ENCODE measurements at places on chromosomes 5 and 9.
A peak's percentile ranks its signal among the peaks of the same experiment; 100 is the strongest.

DNA sequence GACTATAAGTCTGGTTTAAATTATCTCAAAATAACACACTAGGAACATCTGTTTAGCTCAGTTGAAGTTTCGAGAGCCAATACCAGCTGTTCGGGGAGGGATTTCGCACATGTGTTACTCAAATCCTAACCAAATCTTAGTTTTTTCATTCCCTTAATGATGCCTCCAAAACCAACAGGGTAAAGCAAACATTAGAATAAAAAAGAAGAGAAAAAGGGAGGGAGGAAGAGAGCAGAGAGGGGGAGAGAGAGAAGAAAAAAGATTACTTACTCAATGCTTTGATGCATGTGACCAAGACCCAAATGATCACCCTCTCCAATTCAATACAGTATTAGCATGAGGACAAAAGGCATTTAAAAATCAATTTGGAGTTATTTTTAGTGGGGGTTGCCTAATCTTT lies 86.0 kb upstream of the NR5A1 start:
- DNase-seq = peak; percentile 19

DNA sequence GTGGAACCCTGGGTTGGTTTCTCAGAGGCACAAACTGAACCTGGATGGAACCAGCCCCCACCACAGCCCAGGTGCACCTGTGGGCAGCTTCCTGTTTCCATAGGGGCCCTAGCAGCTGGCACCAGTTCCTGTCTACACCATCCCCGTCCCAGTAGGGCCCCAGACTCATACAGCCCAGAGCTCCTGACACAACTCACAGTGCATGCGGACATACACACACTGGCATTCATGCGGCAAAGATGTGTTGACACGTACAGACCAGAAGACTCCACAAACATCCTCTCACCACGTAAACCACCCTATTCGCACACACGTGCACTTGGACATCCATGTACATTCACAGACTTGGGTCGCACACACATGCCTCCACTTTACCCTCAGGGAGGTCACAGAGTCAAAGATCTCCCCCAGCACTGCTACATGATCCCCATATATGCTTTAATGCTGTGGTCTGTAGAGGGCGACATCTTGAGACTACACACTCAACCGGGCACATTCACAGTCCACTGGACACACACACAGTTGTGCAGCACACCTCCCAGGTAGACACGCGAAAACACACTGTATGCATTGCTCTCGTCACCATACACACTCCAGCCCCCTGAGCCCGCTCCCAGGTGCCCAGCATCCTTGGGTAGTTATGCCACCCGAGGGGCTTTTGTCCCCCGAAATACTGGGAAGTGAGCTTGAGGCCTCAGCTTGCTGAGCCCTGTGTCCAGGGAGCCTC lies 22.4 kb downstream of the CXXC5 start:
- no peak for DNase-seq

DNA sequence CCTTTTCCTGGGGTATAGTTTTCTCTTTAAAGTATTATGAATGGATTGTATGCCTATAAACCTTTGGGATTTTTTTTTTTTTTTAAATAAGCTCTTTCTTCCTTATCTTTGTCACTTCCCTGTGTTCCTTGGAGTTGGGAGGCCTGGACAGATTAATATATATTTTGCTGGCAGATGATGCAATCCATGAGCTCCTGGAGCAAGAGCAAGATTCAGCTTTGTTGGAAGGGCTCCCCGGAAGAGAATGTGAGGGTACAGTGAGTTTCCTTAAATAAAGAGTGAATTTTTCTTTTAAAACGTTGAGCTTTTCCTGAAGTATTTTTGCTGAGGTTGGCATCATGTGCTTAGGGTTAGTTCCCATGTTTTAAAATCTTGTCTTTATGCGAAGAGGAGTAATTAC lies 98.7 kb upstream of the SLC28A3 start:
- DNase-seq = peak; percentile 42

DNA sequence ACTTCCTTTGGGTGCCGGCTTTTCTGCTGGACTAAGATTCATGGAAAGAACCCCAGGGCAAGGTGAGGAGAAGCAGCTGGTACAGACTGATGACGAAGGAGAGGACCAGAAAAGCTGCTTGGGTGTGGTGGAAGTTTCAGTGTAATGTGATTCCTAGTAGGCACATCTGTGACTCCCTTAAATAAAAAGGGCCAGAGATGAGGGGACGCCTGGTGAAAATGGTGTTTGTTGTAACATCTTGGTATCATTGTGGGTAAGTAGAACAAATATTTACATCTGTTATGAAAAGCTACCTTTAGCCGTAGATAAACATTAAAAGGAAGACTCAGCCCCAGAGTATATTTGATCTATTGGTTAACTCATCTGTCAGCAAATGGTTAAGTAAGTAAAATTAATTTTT lies 33.8 kb downstream of the OTULINL start:
- no peak for DNase-seq

DNA sequence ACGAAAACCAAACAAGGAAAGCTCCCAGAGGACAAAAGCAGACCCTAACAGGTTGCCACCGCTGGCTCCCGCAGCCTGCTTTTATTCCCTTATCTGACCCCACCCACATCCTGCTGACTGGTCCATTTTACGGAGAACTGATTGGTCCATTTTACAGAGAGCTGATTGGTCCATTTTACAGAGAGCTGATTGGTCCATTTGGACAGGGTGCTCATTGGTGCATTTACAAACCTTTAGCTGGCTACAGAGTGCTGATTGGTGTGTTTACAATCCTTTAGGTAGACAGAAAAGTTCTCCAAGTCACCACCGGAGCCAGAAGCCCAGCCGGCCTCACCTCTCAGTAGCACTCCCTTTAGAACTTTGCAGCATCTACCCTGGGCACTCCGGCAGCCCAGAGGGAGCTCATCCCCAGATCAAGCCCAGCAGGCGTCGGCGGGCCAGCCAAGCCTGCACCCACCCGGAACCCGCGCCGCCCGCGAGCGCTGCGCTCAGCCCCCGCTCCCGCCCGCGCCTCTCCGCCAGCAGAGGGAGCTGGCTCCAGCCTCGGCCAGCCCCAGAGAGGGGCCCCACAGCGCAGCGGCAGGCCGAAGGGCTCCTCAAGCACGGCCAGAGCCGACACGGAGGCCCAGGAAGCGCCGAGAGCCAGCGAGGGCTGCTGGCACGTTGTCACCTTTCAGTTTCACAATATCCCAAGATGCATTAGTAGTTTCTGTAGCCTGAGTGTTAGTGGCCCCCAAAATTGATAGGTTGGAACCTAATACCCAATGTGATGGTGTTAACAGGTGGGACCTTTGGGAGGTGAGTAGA lies 35.3 kb upstream of the CLPTM1L start:
- peak; percentile 9 for DNase-seq

- DNase-seq = no peak
Measured at GRCh38 chr5:1701216-1701864, 98.3 kb downstream of the MRPL36 start.

GRCh38 chr5:74285675-74286280 lies 354.8 kb downstream of the ENC1 start:
- no peak for DNase-seq

DNA sequence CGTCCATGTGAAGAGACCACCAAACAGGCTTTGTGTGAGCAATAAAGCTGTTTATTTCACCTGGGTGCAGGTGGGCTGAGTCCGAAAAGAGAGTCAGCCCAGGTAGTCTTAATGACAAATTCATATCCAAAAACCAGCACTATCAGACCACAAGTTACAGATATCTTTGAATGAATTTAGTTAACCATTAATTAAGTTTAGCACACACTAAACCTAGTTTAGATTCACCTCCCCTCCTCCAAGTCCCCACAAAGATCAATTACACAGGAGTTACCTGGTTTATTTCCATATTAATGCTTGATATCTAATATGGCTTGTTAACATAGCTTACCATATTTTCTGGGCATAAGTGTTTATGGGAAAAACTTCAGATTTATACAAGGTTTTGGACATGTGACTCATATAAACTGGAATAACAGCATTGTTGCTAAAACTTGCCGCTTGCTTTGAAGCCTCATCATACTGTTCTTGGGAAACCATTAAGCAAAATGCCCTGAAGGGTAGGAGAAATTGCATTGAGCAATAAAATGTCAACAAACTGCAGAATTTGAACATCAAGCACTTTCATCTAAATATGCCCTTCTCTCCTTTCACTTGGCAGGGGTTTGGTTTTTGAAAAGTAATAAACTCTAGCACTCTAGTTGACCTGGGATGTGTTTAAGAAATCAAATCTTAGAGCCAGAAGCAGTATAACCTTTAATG lies 166.9 kb downstream of the SNCAIP start:
- DNase-seq = no peak

DNA sequence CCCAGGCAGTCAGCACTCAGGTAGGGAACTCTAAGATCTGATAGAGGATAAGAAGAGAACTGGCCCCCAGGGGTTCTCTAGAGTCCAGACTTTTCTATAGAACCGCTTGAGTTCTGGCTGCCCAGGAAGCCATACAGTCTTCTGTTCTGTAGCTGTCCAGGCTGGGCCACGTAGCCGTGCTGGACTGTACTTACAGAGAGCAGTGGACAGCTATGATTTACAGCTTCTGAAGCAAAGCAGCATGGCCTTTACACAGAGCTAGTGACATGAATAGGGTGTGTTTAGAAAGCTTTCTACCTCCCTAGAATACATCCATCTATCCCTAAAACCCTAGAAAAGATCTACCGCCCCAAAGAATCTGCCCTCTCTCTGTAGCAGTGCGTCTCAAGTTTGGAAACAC lies 57.2 kb downstream of the ACO1 start:
- no peak for DNase-seq

DNA sequence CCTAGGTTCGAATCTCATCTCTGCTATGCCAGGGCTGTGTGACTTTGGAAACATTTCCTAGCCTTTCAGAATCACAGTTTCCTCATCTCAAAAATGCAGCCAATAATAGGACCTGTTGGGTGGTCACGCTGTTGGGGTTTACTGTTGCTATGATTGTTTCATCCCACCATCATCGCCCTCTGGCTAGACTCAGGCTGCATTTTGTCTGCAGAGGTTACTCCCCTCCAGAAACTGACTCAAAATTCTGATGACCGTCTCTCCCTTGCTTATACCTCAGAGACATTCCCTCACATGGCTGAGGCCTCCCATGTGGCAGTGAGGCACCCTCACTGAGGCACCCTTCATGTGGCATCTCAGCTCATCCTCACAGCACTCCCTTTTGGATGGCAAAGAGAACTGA lies 61.6 kb downstream of the COL27A1 start:
- DNase-seq = no peak

GRCh38 chr9:132990781-132991180 lies 12.3 kb downstream of the GFI1B start:
- no peak for DNase-seq

DNA sequence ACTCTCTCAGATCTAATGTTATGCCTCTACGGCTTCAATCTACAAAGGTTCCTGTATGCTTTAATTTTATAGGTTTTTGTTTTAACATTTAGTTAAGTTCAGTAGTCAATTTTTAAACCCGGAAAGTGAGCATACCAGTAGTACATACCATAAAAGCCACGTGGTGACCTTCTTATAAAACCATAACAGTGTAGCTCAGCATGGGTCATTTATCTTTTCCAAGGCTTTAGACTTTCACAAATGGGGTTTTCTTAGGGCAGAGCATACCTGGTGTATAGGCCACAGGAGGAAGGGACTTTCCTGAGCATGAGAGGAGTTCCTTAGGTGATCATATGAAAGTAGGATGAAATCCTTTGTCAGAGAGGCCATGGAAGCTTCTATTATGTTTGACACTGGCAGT lies 23.2 kb downstream of the ECM2 start:
- DNase-seq = peak; percentile 47

DNA sequence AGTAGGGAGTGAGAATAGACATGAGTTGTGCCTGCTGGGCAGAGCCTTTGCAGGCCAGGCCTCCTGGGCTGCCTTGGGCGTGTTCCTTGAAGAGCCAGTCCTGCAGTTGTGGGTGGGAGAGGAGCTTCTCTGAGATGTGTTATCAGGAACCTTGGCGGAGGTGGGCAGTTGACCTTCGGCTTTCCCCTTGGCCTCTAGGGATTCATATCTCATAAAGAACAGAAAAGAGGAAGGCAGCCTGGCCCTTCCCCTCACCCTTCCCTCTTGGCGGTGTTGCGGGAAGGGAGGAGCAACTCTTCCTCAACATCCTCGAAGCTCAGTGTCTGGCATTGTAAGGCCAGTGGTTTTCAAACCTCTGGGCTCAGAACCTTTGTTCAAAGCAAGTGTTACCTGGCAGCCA lies 59.2 kb downstream of the DAPK1 start:
- DNase-seq = no peak

GRCh38 chr9:128204858-128205257 lies 1.7 kb downstream of the DNM1 start:
- DNase-seq = no peak

All from fibroblast of skin of scalp (primary cell).